COR-L47 (cell line): ENCODE measurements at places on chromosomes 12 and 14.
A peak's percentile ranks its signal among the peaks of the same experiment; 100 is the strongest.

DNA sequence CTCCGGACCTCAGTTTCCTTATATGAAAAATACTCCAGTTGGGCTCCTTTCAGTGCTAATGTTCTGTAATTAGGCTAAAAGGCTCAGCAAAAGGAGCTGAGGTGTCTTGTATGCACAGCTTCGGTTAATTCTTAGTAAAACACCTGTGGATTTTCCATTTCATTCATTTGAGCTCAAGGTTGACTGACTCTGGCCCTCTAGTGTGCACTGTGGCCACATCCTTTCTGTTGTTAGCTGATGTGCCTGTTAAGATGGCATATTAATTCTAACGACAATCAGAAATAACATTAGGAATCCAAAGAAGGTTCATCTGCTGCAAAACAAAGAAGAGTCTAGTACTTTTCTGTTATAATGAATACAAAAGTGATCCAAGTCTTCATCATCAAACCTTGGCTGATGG, 45.6 kb downstream of the UNC79 start:
- no peak for DNase-seq

DNA sequence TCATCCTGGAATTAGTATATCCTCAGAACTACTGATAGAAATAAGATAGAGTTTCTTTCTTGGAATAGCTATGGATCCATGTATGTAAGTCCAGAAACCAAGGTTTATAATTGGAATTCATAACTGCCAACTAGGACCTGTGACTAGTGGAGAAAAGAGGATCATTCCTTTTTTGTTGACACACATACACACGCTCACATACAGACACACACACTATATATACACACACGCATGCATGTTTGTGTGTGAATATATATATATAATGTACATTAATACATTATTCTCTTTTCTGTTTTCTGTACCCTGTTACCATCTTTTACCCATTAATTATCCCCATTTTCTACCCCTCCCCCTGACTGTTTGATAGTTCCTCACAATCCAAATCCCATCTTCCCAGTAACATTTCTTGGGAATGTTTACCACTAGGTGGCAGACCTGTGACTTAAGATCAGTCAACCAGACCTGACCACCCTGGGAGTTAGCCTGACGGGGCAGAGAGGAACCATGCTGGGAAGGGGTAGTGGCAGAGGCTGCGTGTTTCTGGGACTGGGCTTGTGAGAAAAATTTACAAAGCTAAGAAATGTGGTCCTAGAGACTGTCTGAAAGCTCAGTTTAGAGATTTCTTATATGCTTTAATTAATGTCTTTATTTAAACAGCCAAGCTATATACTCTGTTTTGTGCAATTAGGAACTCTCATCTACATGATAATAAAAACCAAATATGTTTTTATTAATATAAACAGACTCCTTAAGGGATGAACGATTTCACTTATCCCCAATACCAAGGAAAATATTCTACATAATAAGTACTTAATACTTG, 308.0 kb downstream of the PPFIA2 start:
- DNase-seq, result peak; percentile 62

DNA sequence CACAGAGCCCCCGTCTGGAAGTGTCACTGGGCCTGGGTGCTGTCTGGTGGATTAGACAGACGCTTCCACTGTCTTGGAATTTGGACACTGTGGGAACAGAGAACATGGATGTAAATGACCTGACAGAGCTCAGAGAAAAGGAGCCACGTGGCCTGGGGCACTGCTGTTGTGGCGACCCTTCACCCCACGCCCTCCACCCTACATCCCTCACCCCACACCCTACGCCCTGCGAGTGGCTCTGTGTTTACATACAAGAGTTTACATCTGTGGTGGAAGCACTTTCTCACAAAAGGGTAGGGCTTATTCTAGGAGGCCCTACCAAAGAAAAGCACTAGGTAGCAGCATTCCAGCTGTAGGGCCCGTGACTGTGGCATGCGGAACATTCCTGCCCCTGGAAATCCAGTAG, 47.7 kb downstream of the B4GALNT3 start:
- no peak for DNase-seq

DNA sequence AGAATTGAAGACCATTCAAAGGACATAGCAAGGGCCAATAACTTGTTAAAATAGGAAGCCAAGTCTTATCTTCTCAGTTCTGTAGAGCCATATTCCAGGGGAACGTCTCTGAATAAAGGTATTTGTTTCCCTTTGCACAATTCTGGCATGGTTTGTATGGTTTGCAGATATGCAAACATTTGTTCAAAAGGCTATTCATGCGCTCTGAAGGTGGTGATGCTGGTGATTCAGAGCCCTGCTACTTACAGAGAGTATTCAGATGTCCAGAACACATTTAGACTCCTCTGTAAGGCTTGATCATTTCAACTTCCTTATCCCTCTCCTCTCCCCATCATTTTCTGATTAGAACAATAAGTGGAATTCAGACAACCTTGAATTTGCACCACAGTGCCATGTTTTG, 35.9 kb downstream of the SLC4A8 start:
- DNase-seq, result no peak

GRCh38 chr14:54590481-54590880, 23.6 kb downstream of the SAMD4A start:
- DNase-seq, result no peak

DNA sequence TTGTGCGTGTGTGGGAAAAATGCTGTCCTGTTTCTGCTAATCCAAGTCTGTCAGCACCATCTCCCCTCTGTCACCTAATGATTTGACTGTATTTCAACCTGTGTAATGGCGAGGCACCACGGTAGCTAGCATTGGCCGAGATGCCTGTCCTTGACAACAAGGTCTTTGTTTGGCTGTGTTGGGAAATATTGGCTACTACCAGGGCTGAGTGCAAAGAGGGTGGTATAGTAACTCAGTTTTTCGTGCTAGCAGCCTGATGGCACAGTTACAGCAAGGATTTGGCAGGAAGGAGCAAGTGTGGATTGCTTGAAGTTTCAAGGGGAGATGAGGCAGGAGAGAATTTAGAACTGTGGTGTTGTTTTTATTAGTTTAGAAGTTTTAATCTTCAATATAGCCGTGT, 440.3 kb upstream of the RGS6 start:
- DNase-seq, result no peak

DNA sequence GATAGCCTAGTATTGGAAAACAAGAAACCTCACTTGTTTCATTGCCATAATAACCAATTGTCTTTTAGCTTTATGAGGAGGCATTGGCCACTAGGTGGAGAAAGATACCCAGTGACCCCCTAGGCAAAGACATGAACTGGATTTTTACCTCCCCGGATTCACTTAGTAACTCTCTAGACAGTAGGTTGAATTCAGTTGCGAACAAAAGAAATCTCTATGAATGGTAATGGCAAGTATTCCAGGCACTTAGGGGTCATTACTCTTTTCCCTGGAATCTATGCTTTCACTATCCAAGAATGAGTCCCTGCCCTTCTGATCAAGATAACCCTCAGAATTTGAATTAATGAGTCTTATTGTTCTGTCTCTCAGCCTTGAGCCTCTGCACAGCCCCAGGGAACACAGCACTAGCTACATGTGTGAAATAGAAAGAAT, 29.5 kb upstream of the RHOJ start:
- peak; percentile 67 for DNase-seq

DNA sequence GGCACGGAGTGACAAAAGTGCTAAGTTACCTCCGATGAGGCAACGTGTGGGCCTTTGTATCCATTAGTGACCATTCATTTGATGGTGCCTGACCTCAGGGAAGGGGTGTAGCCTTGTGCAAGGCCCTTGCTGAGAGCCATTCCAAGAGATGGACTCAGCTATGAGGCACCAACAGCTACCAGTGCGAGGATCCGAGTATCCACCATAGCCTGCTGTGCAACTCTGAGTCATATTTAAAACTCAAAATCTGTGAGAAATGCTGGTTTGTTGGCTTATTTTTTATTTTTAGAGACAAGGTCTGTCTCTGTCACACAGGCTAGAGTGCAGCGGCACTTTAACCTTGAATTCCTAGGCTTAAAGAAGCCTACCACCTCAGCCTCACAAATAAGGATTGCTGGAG, 25.1 kb upstream of the WNK1 start:
- no peak for DNase-seq

DNA sequence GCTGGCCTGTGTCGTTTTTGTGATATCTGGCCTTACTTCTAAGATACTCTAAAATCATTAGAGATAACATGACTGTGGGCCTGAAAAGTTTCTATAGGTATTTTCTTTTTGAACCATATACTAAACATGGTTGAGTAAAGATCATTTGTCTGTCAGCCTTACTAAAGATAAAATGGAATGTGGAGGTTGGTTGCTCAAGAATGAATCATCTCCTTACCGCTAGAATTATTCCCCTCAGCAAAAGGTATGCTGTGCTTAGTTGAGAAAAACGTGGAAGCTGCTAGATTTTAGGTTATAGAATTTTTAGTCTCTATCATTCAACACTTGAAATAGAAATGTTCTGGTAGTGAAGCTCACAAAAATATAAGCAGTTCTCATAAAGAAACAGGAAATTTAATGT, 407.3 kb downstream of the AEBP2 start:
- DNase-seq, result no peak

DNA sequence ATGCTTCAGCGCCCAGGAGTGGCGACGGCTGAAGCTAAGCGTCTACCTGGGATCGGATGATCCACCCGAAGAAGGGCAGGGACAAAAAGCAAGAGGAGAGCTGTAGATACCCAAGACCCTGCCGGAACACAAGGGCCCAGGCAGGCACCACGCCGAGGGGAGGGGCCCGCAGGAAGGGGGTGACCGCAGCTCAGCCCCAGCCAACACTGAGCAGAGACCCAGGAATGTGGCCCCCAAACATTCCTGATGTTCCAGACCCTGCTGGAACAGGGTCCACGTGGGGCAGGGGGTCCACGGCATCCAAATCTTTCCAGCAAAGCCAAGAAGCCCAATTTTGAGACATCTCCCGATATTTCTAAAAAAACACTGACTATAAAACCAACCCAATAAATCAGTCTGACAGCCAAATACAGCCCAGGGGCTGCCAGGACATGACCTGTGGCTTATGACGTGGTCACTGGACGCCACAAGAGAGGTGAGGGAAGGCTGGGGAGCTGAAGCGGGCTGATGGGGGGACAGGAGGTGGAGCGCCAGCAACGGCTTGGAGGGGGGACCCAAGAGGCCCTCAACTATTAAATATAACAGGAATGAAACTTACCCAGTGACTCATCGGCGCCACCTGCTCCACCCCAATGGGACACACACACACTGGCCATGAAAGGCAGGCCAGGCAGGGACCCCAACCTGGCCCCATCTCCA, 58.9 kb downstream of the NCOR2 start:
- no peak for DNase-seq

DNA sequence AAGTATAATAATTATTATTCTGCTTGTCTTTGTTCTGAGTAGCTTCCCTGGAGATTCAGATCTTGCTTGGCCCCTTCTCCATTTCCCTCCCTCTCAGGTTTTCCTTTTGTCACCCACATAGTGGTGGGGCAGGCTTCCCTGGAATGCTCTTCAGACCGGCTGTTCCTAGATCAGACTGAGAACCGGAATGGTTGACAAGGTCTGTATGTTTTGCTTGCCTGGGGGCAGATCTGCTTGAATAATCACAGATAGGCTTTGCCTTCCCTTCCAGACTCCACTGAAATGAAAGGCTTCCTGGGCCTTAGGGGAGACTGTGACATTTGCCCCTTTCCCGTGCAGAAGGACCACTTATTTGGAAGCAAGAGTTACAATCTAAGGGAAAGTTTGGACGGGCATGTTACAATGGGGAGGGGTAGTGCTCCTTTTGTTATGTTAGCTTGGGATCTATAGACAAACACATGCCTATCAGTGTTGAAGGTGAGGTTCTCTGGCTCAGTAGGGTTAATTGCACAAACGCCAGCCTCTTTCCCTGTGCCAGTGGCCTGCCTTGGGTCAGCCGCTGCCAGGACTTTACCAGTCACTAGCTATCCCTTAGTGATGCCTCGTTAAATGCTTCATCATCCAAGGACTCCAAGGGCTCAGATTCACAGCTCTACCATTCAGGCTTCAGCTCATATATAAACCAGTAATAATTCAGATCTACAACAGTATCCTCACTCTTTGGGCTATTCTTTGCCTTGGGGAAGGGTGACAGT, 178.6 kb downstream of the SNAPC1 start:
- DNase-seq, result no peak

- peak; percentile 21 for DNase-seq
These were observed 63.2 kb downstream of the NAV3 start for GRCh38 chr12:77893918-77894317.

- DNase-seq, result no peak
These were observed 178.5 kb downstream of the SLC35F4 start for GRCh38 chr14:57687416-57687815.

DNA sequence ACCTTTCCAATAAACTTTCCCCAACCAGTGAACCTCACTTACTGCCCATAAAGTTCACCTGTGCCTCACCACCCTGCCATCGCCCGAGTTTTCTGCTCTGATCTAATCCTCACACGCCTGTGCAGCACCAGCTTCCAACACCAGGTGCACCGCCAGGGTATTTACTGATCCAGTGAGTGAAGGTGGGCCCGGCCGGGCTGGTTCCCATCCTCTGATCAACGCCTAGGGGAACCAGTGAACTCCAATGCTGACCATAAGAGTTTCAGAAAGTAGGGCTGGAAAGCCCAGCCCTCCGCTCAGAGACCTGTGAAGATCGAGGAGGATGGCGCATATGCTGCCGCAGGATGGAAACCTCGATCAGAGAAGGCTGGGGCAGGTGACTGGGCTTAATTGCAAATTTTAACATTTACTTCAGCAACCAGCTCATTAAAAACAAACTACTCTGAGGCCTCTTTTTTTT, 685 bp upstream of the MYL6B start:
- peak; percentile 73 for DNase-seq

DNA sequence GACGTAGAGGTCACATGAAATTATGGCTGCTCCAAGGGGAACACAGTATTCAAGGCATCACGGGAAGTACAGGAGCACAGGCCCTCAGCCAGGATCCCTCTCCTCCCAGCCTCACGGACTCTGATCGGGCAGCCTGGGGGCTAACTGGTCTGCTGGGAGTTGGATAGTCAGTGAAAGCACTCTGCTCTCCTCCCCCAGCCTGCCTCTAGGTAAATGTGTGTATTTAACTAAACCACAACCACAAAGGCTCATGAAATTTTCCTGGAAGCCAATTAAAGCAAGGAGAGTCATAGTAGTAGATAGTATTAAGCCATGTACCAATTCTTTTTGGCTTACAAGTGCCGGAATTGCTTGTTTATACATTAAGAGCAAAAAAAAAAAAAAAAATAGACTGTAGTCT, 254.3 kb downstream of the MSRB3 start:
- no peak for DNase-seq
